ENCODE measurements at places on chromosomes 11 and 22.
A peak's percentile ranks its signal among the peaks of the same experiment; 100 is the strongest.

DNA sequence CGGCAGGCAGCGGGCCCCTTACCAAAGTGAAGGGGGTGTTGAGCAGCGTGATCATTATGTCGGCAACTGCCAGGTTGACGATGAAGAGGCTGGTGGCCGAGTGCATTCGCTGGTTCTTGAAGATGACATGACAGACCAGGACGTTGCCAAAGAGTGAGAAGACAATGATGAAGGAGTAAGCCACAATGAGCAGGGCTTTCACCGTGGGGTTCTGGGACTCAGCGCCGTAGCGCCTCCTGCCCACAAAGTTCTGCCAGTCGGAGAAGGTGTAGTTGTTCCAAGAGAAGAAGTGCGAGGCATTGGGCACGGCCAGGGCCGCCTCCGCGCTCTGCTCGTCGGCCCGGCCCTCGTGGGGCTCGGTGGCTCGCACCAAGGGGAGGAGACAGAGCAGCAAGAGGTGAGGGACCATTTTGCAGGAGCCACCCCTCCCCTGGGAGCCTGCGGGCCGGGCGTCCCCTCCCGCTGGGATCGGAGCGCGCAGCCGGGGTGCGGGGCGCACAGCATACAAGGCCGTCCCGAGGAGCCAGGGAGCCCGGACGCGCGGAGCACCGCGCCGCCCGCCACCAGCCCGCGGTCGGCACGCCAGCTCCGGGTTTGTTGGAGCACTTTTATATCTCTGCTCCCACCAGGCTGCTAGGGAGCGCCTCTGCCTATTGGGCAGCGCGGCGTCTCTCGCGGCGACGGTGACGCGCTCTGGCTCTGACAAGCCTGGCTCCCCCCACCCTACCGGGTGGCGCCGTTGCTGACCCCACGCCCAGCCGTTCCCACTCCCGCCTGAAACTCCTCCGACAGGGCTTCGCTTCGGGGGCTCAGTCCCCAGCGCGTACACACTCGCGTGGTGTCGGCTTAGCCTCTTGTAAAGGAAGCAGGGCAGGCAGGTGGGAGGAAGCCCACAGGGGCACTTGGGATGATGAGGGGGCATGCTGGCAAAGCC is at the start of gene GPR83:
Gene GPR83 (minus strand): TSS at position 581 of the 934 bp plus-strand sequence. CDS start 172 bp downstream, at position 409.
- DNase-seq: peak; percentile 79

- DNase-seq: no peak
Measured at GRCh38 chr22:28441720-28442263, 237.8 kb downstream of the TTC28 start.

DNA sequence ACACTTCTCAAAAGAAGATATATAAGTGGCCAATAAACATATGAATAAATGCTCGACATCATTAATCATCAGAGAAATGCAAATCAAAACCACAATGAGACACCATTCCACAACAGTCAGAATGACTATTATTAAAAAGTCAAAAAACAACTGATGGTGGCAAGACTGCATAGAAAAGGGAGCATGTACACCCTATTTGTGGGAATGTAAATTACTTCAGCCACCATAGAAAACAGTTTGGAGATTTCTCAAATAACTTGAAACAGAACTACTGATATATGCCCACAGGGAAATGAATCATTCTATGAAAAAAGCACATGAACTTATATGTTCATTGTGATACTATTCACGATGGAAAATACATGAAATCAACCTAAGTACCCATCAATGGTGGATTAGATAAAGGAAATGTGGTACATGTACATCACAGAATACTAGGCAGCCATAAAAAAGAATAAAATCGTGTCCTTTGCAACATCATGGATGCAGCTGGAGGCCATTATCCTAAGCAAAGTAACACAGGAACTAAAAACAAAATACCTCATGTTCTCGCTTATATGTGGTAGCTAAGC is 42.4 kb downstream of the GLYATL2 start:
- DNase-seq: no peak

DNA sequence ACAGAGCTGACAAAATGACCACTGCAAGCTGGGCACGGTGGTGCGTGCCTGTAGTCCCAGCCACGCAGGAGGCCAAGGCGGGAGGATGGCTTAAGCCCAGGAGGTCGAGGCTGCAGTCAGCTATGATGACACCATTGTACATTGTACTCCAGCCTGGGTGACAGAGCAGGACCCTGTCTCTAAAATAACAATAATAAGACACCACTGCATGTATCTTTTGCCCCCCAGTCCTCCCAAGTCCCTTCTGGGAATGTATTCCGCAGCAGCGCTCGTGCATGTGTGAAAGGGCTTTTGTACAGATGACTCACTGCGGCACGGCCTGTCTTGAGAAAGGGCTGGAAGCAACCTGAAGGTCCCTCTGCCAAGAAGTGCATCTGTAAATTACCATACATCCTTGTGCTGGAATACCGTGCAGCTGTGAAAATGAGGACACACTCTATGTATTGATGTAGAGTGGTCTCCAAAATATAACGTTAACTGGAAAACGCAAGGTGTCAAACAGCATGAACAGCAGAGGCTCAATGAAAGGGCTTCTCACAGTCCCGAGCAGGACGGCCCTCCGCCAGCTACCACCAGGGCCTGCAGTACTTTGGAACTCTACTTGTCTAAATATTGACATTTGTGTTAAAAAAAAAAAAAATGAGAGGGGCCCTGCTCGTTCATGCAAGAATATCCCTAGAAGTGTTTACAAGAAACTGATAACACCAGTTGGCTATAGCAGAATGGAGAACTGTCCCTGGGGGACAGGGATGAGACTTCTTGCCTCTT is 9.0 kb upstream of the CDC42EP2 start:
- DNase-seq: no peak

- no peak for DNase-seq
Measured at GRCh38 chr22:44920183-44920582, 89.6 kb downstream of the PHF21B start.

GRCh38 chr22:33142282-33143055 is 84.3 kb upstream of the SYN3 start:
- DNase-seq: no peak

- DNase-seq: no peak
Measured at GRCh38 chr22:30894371-30894740, 74.2 kb downstream of the MORC2 start.

GRCh38 chr11:36103933-36104530 is 160.2 kb downstream of the LDLRAD3 start:
- DNase-seq: no peak

DNA sequence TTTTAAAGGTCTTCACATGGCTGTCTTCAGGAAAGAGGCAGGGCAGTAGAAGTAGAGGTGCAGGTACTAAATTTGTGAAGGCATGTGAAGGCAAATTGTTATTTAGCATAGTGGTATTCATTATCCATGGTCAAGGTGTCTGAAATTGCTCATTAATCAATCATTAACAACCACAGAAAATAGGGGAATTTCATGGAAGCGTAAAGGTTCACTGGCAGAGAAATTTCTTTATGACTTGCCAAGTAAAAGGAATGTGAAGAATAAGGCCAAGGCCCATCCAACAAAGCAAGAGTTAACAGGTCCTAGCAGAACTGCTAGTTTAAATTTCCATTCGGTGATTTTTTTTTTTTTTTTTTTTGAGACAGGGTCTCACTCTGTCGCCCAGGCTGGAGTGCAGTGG is 59.0 kb downstream of the RSF1 start:
- no peak for DNase-seq

DNA sequence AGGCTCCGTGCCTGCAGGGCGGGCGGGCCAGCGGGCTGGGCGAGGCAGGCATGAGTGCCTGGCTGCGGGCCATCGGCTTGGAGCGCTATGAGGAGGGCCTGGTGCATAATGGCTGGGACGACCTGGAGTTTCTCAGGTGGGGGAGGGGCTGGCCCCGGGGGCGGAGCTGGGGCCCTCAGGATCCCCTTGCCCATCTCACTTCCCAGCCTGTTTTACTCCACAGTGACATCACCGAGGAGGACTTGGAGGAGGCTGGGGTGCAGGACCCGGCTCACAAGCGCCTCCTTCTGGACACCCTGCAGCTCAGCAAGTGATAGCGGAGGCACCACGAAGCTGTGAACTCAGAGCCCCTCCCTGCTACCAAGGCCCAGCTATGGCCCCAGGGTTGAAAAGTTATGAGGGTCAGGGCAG is 5.9 kb downstream of the PHOX2A start:
- DNase-seq: peak; percentile 75

- no peak for DNase-seq
Measured at GRCh38 chr11:47002390-47002789, 65.8 kb downstream of the CSTPP1 start.

GRCh38 chr11:16792426-16792825 is 54.0 kb downstream of the C11orf58 start:
- DNase-seq: no peak

GRCh38 chr22:41862160-41862529 is 29.2 kb downstream of the SREBF2 start:
- DNase-seq: no peak

- peak; percentile 23 for DNase-seq
Measured at GRCh38 chr22:39209756-39210155, 35.0 kb downstream of the PDGFB start.

DNA sequence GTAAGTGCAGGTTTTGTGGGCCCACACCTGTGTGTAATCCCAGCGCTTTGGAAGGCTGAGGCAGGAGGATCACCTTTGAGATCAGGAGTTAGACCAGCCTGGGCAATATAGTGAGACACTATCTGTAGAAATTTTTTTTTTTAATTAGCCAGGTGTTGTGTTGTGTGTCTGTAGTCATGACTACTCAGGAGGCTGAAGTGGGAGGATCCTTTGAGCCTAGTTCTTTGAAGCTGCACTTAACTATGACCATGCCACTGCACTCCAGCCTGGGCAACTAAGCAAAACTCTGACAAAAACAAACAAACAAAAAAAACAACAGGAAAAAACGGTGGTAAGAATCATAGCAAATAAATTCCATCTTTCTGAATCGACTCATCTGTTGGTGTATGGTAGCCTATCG is 268.6 kb upstream of the PDGFD start:
- no peak for DNase-seq

GRCh38 chr11:2825889-2826678 is 59.5 kb downstream of the CDKN1C start:
- no peak for DNase-seq

DNA sequence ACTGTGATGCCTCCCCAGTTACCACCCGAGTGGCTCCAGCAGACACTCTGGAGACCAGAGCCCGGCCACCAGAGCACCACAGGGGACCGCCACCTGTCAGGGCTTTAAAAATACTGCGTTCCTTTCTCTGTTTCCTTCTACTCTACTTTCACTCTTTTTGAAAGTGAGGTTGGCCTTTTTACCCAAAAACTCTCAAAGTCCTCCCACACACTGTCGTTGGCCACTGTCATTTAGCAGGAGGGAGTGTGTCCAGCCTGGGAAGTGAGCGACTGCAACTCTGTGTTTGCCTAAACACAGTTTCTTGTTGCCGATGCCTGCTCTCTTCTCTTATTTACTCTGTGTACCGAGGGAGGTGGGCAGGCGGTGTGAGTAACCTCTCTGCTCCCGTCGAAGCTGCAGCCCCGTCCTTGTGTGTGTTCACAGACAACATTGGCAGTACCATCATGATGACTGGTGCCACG is 90.8 kb upstream of the CLDN5 start:
- peak; percentile 23 for DNase-seq

DNA sequence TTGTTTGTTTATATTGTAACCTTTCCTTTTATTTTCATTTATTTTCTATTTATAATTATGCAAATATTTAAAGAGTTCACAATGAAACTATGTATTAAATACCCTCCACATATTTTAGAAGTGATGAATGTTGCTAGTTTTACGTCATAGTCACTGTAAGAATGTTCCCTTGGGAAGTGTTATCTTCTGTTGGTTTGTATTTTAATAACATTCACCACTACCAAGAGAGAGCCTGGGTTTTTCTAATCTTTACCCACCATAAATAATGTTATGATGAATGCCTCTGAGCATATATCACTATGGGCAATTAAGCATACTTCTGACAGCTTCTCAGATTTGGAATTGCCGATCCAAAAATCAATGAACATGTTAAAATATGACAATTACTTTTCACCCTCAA is 80.7 kb downstream of the GGT1 start:
- DNase-seq: no peak

DNA sequence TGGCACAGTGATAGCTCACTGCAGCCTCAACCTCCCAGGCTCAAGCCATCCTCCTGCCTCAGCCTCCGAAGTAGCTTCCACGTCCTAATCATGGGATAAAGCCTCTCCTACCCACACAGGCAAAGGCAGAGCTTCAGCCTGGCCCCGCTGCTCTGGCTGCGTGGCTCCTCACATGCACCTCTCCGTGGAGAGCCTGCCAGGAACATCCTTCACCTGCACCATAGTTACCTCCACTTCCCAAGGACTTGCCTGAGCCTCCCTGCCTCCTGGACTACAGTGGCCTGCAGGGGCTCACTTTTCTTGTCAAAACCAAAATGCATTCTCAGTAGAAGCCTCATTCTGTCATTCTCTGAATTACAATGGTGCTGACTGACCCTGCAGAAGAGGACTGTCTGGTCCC is 6.5 kb downstream of the C11orf16 start:
- no peak for DNase-seq

DNA sequence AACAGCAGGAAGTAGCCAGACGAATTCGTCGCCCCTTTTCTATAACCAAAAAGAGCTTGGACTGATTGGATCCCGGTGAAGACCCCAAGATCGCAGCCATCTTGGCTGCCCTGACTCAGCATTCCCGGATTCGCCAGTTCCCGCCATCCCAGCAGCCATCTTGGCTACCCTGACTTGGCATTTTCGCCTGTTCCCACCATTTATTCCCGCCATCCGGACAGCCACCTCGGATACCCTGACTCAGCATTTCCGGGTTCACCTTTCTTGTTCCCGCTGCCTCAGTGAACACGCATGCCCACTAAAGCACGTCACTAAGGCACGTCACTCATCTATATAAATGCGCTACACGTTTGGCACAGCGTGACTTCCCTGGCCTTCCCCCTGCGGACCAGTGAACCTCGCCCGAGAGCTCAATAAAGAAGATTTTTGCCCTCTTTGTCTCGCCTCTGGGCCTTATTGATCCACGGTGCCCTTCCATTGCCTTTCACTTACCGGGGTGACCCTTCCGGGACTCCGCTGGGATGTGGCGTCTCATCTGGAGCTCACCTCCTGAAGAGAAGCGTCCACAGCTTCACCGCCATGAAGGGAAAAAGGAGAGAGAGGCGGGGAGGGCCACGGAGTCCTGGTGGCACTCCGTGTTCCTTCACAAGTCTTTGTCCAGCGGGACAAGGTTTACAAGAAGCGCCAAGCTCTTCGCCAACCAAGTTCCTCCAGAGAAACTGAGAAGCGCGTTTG is 4.0 kb upstream of the OR56A3 start:
- DNase-seq: no peak

- no peak for DNase-seq
Measured at GRCh38 chr22:36185828-36186624, 15.6 kb downstream of the APOL4 start.

GRCh38 chr11:133618544-133618943 is 86.2 kb upstream of the OPCML start:
- DNase-seq: no peak

- no peak for DNase-seq
Measured at GRCh38 chr11:108472681-108473080, 5.4 kb upstream of the C11orf65 start.

DNA sequence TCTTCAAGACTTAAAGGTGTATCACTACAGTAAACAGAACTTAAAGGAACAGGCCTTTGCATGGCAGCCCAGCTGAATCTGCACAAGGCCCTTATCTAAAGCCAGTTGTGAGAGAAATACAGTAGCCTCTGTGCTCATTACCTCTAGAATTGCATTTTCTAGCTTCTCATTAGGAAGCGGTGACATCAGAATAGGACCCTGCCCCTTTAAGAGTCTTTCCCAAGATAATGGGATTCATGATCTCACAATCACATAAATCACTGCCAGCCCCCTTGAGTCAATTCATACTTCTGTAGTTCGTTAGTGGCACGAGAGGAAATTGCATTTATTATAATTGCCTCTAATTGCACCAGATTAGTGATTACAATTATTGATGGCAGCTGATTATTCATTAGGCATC is 170.3 kb downstream of the NTM start:
- DNase-seq: no peak

GRCh38 chr22:37680191-37680851 is 4.9 kb downstream of the LGALS1 start:
- DNase-seq: no peak

Data from D341Med (cell line).